LHCN-M2 (cell line): ENCODE measurements at places on chromosomes 4 and X. TPM values are rescaled to one million over a fixed set of nuclear protein-coding genes. Genes with fewer than 3 reads are reported as not detected.

DIPK2B gene
- total RNA-seq = not detected in 2 replicates

DNA sequence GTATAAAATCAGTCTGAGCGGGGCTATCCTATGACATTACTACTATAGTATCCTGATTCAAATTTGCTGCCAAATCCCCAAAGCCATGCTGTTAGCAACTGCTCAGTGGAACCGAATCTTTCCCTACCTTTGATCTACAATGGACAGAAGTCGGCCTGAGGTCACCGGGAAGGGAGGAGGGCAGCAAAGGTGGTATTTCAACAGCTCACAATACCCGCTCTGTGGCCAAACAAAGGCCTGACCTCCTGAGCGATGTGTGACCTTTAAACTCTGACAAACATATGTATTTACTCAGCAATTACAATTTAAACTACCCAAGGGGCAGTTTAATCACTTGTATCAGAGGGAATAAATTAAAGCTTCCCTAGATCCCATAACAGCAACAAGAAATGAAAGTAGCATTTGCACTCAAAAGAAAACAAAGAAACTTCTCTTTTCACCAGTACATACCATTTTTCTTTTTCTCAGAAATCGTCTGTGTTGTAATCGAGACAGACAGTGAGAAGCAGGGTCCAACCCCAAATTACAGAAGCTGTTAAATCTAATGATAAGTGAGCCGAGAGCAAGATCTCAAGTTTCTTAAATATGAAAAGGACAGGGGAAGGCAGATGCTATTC, 11.6 kb upstream of the TMEM128 start:
- DNase-seq = no peak

DNA sequence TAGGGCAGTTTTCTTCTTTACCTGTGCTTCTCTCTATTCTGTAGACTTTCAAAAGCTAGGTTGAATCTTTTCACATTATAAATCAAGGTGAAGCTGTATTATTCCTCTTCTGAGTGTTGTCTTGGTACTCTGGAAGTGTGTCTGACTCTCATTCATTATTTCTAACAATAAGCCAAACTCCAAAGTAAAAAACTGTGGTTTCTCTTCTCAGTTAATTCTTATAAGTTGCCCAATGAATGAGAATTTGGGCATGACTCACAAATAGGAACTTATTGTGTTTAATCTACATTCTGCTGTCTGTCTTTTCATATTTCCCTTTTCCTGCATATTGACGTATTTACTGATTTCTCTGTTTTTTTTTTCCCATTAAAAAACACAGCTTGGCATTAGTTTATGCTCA, 714.5 kb downstream of the CCSER1 start:
- DNase-seq = peak; percentile 16

GRCh38 chr4:164876700-164877324, at the start of gene APELA:
APELA (plus strand) TSS chr4:164877178; CDS start chr4:164877332, 154 bp downstream.
- no peak for DNase-seq

- peak; percentile 28 for DNase-seq
Measured at GRCh38 chr4:166091912-166092510, 219.0 kb downstream of the TLL1 start.
